ENCODE measurements at places on chromosomes 7 and 10. TPM values are rescaled to one million over a fixed set of nuclear protein-coding genes. Genes with fewer than 3 reads are reported as not detected.

Gene LRWD1
- 37.7 TPM for total RNA-seq

Gene MMD2
- total RNA-seq: not detected

Gene LRGUK
- total RNA-seq: 0.46 TPM

Gene GPR15LG
- total RNA-seq: not detected

Gene RPEL1
- total RNA-seq: not detected

Gene MYL10
- total RNA-seq: not detected

Gene ACTL6B
- total RNA-seq: not detected

Gene MLXIPL
- not detected for total RNA-seq

Gene CALHM1
- total RNA-seq: 0.18 TPM

Gene GPNMB
- total RNA-seq: 3.5 TPM

Gene TRIM73
- 26.2 TPM for total RNA-seq
